ENCODE measurements at places on chromosomes 7 and 10.
A peak's percentile ranks its signal among the peaks of the same experiment; 100 is the strongest.

DNA sequence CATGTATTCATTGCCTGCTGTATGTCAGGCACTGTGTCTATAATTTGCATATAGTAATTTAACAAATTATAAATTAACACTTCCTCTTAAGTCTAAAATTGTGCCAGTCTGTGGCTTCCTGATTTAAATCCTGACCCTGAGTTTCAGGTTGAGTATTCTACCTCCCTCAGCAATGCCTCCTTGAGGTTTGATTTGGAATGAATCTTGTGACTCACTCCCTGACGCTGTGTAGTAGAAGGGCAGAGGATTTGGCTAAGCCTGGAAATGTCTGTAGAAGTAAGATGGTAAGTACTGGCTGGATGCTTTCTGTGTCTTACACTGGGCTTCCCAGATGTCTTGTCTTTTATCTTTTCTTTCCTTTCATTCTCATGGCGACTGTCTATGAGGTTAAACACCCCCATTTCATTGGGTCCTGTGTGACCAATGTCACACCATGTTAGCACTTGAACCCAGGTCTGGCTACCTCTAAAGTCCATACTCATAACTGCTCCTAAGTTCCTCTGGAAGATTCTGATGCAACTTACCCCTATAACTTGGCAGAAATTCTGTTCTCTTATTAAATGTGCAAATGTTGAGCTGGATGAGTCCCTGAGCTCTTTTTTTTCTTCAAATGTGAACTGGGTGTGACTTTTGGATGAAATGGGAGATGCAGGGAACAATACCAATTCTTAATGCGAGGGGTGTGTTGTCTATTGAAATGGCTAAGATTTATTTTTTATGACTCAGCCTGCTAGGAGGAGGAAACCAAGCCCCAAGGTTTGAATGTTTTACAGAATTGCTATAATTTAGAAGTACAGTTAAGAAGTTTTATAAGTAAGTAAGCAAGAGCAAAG is 48.5 kb downstream of the PLCE1 start:
- no peak for DNase-seq

DNA sequence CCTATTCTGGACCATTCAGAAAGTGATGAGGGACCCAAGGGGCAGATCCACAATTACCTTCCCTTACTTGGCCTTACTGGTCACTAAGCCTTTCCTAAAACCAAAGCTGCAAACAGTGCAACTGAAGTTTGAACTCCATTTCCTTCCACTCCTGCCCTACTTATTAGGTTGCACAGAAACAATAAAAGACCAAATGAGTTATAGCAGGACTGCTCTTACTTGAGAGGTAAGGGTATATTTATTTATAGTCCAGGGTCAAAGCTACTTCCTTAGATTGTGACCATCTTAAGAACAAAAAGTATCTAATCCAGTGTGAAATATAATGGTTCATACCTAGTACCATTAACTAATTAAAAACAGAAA is 27.0 kb downstream of the CDK6 start:
- no peak for DNase-seq

GRCh38 chr10:89692416-89692815 is 9.0 kb upstream of the KIF20B start:
- DNase-seq: no peak

- no peak for DNase-seq
Measured at GRCh38 chr10:31147210-31147608, 115.5 kb upstream of the ZNF438 start.

- DNase-seq: no peak
Measured at GRCh38 chr10:95421782-95422181, 131.0 kb upstream of the PDLIM1 start.

DNA sequence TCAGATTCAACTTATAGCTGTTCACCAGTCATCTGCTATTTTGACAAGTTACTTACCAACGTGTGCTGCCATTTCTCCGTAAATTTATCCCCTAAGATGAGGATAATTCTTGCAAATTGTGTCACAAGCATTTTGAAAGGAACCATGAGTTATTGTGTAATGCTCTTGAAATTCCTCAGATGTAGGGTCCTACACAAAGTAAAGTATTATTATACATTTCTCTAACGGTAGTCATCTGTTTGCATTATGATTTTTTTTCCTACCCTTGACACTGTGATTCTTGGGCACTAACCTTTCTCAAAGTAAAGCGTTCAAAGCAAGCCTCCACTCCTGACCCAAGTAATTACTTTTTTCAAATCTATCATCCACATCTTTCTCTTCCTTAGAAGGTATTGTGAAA is 8.1 kb downstream of the HERC4 start:
- DNase-seq: no peak

- DNase-seq: no peak
Measured at GRCh38 chr7:81743665-81744064, 26.2 kb downstream of the HGF start.

DNA sequence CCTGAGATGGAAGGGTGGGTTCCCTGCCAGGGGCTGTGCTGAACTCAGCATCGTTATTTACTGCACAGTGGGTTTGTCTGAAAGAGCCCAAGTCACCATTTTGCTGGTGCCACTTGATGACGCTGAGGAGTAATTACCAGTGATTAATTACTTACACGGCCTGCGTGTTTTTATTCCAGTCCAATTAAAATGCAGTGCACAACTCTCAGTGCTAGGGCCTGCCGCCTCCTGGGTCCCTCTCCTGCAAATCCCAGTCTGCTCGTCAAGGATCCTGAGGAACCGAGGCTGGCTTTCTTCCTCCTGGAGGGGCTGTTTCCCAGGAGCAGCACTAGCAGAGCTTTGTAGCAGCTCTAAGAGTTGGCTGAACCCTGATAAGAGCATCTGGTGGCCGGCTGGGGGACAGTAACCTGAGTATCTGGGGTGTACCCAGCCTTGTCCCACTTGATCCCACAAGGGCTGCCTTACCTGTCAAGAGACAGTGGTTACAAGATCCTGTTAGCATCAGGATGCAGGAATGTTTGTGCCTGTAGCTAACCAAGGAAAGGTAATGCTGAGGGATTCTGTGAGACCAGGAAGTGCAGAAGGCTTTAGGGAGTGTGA is 45.1 kb upstream of the LRRC4 start:
- DNase-seq: no peak

- no peak for DNase-seq
Measured at GRCh38 chr7:77217474-77218185, 18.0 kb upstream of the FGL2 start.

- DNase-seq: no peak
Measured at GRCh38 chr10:133565441-133566294, at the start of gene SYCE1. Gene SYCE1, minus strand, starts transcription at chr10:133565583. Its CDS starts 54 bp downstream, at chr10:133565529.

DNA sequence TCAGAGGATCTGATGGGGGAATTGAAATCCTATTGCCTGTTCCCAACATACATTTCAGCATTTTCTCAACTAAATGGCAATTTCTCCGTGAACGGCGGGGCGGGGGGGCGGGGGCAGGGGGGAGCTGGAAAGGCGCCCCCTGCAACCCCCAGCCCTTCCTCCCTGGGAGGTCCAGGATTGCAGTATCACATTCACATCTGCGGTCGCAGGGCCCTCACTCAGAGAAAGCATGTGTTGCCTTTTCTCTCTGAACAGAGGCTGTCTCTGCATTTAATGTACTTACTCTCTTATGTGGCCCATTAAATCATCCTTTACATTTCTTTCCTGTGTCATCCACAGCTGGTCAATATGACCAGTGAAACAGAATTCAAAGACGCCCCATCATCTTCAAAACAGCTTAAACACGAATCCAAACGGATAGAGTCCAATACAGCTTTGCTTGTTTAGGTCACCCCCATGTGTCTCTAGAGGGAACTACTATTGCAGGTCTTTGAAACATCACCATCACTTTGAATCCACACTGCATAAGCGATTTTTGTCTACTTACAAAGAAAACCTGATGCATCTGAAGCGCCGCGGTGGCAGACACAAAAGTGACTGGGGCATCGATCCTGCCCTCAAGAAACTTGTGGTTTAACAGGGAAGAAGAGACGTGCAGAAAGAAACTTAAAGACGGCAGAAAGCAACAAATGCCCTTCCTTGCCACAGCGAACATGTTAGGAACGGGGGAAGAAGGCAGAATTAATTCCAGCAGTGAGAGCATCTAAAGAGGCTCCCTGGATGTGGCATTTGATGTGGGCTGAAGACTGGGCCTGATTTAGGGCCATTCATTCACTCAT is 17.0 kb upstream of the ECHDC3 start:
- peak; percentile 23 for DNase-seq

DNA sequence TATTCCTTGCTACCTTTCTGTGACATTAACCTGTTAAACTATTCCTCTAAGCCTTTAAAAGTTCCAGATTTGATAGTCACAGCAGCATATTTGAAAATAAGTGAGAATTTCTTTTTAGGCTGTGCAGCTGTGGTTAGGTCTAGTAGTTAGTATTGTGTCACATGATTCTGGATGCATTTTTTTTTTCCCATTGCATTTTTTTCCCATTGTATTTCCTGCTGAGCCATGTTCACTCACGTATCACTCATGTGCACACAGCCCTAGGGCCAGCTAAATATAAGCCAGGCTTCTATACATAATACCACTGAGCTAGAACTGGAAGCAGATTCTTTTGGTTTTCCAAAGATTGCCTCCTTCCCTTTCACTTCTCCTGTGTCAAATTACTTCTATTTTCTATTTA is 37.4 kb downstream of the DNAJC9 start:
- DNase-seq: peak; percentile 50

GRCh38 chr10:74383642-74384041 is 232.6 kb downstream of the ADK start:
- DNase-seq: no peak

DNA sequence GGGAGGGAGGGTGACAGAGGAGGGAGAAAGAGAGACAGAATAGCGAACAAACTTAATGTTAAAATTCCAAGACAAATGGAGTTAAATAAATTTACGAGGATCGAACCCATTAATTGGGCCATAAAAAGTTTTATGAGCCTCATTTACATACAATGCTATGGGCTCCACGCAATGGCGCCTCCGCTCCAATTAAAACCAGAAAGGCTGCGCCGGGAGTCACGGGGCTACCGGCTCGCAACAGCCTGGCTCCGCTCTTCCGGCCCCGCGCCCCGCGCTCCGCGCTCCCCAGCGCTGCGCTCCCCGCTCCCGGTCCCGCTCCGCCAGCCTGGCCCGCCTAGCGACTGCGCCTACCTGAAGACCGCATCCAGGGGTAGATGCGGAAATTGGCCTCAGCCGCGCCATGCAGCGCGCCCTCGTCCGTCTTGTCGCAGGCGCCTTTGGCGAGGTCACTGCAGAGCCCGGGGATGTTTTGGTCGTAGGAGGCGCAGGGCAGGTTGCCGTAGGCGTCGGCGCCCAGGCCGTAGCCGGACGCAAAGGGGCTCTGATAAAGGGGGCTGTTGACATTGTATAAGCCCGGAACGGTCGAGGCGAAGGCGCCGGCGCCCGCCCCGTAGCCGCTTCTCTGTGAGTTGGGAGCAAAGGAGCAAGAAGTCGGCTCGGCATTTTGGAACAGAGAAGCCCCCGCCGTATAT is 513 bp downstream of the HOXA7 start:
- DNase-seq: no peak

GRCh38 chr7:40059057-40059456 is 75.4 kb downstream of the MPLKIP start:
- DNase-seq: no peak

DNA sequence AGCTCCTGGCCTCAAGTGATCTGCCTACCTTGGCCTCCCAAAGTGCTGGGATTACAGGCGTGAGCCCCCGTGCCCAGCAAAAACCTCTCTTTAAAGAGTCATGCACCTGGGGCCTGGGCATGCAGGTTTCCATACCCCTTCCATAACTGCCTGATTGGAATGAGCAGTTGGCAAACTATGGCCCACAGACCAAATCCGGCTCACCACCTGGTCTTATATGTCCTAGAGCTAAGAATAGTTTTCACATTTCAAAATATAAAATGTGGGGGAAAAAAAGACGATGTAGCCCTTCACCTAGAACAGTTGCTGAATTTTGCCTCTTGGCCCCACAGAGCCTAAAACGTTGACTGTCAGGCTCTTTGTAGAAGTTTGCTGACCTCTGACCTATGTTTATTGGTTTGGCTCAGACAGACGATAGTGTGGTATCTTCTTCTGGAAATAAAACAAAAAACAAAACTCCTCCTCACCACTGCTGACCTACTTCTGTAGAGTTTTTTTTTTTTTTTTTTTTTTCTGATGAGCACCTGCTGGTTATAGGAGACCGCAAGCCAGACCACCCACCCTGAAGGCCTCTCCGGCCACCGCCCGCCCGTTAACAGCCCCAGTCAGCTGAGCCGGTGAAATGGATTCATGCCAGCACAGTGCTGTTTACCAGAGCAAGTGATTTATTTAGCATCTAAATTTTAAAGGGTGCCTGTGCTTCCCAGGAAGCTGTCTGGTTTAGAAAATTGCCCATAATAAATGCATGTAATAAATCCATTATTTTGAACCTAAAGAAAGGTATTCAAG is 33.5 kb upstream of the SFRP5 start:
- DNase-seq: no peak

- no peak for DNase-seq
Measured at GRCh38 chr10:70850097-70850496, 34.3 kb downstream of the SGPL1 start.

DNA sequence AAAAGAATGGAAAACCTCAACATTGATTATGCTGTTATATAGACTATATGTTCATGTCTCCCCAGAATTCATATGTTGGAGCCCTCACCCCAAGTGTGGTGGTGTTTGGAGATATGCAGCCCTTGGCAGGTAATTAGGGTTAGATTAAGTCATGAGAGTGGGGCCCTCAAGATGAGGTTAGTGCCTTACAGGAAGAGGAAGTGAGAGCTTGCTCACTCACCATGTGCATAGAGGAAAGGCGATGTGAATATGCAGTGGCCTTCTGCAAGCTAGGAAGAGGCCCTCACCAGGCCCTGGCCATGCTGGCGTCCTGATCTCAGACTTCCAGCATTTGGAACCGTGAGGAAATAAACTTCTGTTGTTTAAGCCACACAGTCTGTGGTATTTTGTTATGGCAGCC is 14.8 kb downstream of the ZNF33A start:
- no peak for DNase-seq

GRCh38 chr10:103911021-103911459 is 6.9 kb downstream of the STN1 start:
- DNase-seq: no peak

GRCh38 chr7:110771717-110772116 is 319.2 kb upstream of the LRRN3 start:
- no peak for DNase-seq

DNA sequence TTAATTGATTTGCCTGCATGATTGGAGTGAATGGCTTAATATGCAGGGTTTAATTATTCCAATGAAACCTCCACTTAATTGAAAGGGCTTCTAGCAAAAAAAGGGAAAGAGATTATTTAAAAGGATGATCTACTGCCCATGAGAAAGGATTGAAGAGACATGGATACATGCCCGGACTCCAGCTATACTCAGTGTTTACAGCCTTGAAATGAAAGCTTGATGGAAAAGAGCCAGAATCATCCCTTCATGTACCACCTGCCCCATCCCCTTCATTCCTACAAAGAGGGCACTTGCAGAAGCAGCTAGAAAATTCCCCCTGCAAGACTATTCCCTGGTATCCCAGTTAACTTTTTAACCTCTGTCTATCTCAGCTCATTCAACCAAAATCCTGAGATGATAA is 78.4 kb downstream of the CARD11 start:
- DNase-seq: no peak

DNA sequence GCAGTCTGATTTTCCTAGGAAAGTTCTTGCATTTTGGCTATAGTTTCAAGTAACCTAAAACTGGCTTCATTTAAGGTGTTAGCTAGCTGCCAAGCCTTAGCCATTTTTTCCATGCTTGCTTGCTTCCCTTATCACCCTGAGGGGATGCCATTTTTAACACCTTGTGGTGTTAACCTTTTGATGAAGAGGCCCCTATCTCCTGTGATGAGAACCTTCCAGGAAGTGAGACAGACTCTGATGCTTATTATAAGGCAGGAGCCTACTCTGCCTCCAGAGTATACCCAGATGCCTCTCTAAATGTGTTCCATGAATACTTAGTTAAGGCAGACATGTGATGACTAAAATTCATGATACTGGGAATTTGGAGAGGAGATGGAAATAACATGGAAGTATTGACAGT is 4.9 kb upstream of the VWA2 start:
- DNase-seq: no peak
